ENCODE measurements at places on chromosomes 2 and 18. TPM values are rescaled to one million over a fixed set of nuclear protein-coding genes. Genes with fewer than 3 reads are reported as not detected.

- no peak overlapping the region for H3K27ac ChIP-seq
- H3K36me3 ChIP-seq = no peaks in the 10 kb centered on the region
- no peaks in the 10 kb centered on the region for H3K4me1 ChIP-seq
- DNase-seq = no peak
These were observed 596.0 kb downstream of the LRP1B start for GRCh38 chr2:141534666-141535362.

DNA sequence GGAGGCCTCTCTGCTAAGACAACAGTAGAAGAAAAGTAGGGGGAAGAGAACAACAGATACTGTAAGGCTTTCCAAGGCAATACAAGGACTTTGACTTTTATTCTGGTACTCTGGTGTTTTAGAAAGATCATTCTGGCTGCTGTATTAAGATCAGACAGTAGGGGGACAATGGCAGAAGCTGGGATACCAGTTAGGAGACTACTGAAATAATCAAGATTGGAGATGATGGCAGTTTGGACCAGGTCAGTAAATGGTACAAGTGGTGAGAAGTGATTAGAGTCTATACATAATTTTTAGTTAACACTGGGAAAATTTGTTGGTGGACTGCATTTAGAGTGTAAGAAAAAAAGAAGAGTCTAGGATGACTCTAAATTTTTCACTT lies 139.7 kb downstream of the ROCK1 start:
- H3K4me3 ChIP-seq = no peak overlapping the region
- peaks cover 12% of the 10 kb centered on the region for H3K4me1 ChIP-seq
- H3K36me3 ChIP-seq = peaks cover 86% of the 10 kb centered on the region
- peak; percentile 15 for DNase-seq
- no peaks in the 10 kb centered on the region for H3K27me3 ChIP-seq

DNA sequence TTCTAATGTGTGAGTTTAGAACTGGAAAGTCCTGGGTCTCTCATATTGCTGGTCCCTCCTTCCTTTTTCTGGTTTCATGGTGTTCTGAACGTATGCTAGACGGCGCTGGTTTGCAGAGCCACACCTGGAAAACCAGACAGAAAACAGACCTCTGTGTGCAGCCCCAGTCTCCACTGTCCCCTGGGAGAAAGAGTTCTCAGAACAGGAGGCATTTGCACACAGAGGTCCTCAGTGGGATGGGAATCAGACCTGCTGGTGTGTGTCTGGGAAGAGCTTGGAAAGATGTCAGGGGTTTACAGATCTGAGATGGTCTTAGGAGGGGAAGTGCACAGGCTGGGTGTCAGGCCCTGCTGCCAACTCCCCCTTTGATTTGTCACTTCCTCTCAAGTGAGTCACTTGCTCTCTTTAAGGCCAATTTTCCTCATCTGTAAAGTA lies 14.9 kb upstream of the MBP start:
- no peaks in the 10 kb centered on the region for H3K27me3 ChIP-seq
- peaks cover 33% of the 10 kb centered on the region for H3K4me1 ChIP-seq
- H3K36me3 ChIP-seq = peaks cover 8% of the 10 kb centered on the region

DNA sequence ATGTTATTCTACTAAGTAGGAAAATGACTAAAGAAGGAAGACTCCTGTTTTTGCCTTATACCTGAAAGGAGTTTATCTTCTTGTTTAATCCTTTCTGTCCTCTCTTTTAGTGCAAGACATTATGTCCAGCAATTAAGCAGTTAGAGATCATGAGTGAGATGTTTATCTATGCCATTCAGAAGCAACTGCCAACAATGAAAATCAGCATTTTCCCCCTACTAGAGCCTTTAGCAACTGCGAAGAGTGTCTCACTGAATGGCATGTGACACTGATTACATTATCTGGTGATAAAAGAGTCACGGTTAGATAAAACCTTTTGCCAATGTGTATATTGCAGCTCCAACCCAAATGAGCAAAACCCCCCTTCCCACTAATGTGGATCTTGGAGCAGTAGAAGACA lies 357.7 kb upstream of the SYT4 start:
- H3K36me3 ChIP-seq = no peaks in the 10 kb centered on the region
- H3K4me3 ChIP-seq = no peak overlapping the region
- H3K4me1 ChIP-seq = no peaks in the 10 kb centered on the region
- H3K27ac ChIP-seq = no peak overlapping the region
- H3K27me3 ChIP-seq = no peaks in the 10 kb centered on the region
- DNase-seq = no peak

GRCh38 chr18:10149768-10150556 lies 236.1 kb downstream of the VAPA start:
- peaks cover 2% of the 10 kb centered on the region for H3K27me3 ChIP-seq
- H3K4me1 ChIP-seq = no peaks in the 10 kb centered on the region
- no peak for DNase-seq
- no peak overlapping the region for H3K27ac ChIP-seq
- no peak overlapping the region for H3K4me3 ChIP-seq

The CXCR4 gene
- total RNA-seq = 366 TPM

- no peak overlapping the region for H3K27ac ChIP-seq
- DNase-seq = no peak
- H3K36me3 ChIP-seq = no peaks in the 10 kb centered on the region
- no peak overlapping the region for H3K4me3 ChIP-seq
- H3K4me1 ChIP-seq = no peaks in the 10 kb centered on the region
- no peaks in the 10 kb centered on the region for H3K27me3 ChIP-seq
These were observed 71.1 kb upstream of the DSC1 start for GRCh38 chr18:31233621-31234275.

The GKN2 gene
- not detected for total RNA-seq

All from naive thymus-derived CD8-positive, alpha-beta T cell (primary cell).